ENCODE measurements at places on chromosomes 3 and 15.

- no peak for DNase-seq
Measured at GRCh38 chr15:39919748-39920509, at the start of gene GPR176. GPR176 (minus strand) TSS chr15:39920266; CDS start chr15:39920026, 240 bp downstream.

DNA sequence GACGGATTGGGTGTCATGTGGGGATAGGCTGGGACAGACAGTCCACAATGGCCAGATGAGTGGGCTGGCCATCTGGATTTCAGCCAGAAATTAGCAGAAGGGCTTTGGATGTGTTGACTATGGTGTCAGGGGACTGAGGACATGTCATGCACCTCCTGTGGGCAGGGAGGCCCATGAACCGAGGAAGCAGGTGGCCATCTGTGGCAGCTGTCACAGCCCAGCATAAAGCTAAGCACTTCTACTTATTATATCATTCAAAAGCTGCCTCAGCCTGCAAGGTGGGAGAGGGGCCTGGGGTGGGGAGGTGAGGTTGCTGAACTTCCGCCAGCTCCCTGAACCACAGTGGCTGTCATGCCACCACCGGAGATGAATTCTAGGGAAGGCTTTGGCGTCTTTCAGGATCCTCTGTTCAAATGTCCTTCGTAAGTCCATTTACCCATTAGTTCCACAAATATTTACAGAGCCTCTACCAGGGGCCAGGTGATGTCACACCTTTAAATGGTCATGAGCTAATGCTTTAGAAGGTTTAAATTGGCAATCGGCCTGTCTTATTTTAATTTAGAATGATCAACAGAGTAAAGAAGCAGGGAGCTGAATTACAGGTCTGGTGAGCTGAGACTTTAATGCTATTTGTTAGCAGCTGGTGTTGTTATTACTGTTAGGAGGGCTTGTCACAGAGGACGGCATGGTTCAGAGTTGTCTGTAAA lies 23.6 kb upstream of the CAV3 start:
- DNase-seq, result no peak

DNA sequence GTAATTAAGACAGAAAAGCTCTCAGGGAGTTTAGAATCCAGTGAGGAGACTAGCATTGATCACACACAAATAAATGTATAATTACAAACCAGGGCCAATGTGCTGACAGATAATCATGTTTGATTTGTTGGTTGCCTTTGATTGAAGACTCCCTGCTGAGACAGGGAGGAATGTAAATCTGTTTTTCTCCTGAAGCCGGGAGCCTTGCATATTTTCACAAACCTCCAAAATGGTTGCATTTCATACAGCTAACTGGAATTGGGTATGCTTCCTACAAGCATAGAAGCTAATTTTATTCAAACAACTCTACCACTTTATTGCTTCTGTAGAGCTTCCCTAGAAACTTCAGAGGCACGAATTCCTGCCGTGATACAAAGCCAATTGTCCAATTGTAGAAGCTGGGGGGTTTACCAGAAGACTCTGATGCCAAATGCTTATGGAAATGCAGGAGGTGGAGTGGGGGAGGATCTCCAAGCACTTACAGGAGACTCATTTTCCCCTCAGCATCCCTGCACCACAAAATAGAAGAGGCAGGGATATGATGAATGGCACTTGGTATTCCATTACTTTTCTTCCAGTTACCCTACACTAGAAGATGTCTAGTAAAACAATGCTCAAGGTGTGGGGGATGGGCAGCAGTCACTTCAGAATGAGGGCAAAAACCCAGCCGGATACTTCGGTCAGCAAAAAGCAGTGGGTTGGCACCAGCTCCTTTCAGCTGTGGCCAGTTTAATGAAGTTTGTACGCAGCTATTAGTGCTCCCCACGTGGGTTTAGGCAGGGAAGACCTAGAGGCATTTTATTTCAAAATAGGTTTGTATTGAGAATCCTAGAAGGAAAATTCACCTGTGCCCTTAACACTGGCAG lies 11.4 kb upstream of the MEX3B start:
- no peak for DNase-seq

- no peak for DNase-seq
Measured at GRCh38 chr15:31338879-31339557, 12.4 kb downstream of the KLF13 start.

Data from NCI-H460 (cell line).